ENCODE measurements at places on chromosomes 6 and 20.

DNA sequence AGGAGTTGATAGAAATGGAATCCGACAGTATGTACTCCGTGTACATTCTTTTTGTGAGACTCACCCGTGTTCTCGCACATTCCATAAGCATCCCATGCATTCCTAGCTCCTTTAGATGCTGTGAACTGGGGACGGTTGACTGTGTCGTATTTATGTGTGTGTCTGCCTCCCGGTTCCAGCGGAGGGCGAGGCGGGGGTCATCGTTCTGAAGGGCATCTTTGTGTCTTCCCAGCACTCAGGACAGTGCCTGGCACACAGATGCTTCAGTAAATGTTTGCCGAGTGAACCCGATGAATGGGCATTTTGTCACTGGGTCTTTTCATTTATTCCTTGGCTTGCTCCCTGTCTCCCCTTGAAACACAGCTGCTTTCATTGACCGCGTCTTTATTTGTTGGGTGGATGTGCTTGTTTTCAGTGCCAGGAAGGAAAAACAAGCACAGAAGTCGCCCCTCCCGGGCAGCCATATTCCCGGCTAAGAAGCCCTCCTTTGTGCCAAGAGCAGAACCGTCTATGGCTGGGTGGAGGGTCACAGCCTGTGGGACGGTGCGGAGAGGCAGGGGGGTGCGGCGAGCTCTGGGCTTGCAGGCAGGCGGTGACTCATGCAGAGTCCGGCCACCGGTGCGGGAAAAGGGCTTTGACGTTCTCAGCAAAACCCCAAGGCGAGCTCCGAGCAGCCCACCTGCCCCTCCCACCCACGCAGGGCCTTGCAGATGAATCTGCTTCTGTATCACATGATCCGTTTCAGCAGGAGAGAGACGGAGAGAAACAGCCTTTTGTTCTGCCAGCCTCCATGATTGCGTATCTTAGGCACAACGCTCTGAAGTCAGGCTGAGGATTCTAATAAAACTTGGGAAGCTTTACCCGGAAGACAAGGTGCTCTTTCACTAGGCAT lies 11.2 kb upstream of the PSMG4 start:
- DNase-seq, result no peak

DNA sequence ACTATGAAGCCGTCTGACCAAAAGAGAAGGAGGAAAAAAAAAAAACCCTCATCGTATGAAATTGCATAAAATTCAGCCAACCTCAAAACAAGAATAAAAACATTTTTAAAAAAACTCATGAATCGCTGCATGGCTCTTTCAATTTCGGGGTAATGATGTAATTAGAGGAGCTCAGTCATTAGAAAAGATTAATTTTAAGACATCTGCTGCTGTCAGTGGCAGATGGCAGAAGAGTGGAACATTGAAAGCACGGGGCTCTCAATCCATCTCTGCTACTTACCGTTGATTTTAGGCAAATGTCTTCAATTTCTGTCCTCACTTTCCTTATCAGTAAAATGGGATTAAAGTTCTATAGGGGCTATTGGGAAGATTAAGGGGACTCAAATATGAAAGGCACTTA lies 79.1 kb downstream of the EYA2 start:
- DNase-seq, result no peak

- DNase-seq, result no peak
Observed at GRCh38 chr6:41488433-41489119, 57.6 kb upstream of the FOXP4 start.

- no peak for DNase-seq
Observed at GRCh38 chr20:14148042-14148441, 152.7 kb downstream of the MACROD2 start.

Data from CD4-positive, alpha-beta T cell treated with Interleukin-2 at 100 ng/mL for 4 hours (primary cell).